ENCODE measurements at places on chromosomes 11 and 22. TPM values are rescaled to one million over a fixed set of nuclear protein-coding genes. Genes with fewer than 3 reads are reported as not detected.

Gene OAF
- total RNA-seq, result 29.1 TPM

Gene KRTAP5-2
- total RNA-seq, result 0.71 TPM

Gene CHCHD10
- 51.5 TPM for total RNA-seq

Gene TP53AIP1
- 0.58 TPM for total RNA-seq

Gene CDC42BPG
- 1.5 TPM for total RNA-seq

Gene OR2AG2
- 0.51 TPM for total RNA-seq

Gene SLC5A1
- 0.15 TPM for total RNA-seq

Gene TMEM191C
- 30.8 TPM for total RNA-seq

Gene AQP11
- total RNA-seq, result 6.4 TPM

Gene PATE4
- 0.46 TPM for total RNA-seq

Gene LRRC4C
- total RNA-seq, result 5.6 TPM

Gene TRIOBP
- total RNA-seq, result 48.7 TPM

Gene RAG2
- 1.1 TPM for total RNA-seq

Gene NPAS4
- total RNA-seq, result 7.4 TPM

Gene OR52N4
- total RNA-seq, result not detected

Gene APLP2
- total RNA-seq, result 844 TPM
